CD8-positive, alpha-beta T cell (primary cell): ENCODE measurements at places on chromosomes 6 and 20. TPM values are rescaled to one million over a fixed set of nuclear protein-coding genes. Genes with fewer than 3 reads are reported as not detected.
A peak's percentile ranks its signal among the peaks of the same experiment; 100 is the strongest.

DNA sequence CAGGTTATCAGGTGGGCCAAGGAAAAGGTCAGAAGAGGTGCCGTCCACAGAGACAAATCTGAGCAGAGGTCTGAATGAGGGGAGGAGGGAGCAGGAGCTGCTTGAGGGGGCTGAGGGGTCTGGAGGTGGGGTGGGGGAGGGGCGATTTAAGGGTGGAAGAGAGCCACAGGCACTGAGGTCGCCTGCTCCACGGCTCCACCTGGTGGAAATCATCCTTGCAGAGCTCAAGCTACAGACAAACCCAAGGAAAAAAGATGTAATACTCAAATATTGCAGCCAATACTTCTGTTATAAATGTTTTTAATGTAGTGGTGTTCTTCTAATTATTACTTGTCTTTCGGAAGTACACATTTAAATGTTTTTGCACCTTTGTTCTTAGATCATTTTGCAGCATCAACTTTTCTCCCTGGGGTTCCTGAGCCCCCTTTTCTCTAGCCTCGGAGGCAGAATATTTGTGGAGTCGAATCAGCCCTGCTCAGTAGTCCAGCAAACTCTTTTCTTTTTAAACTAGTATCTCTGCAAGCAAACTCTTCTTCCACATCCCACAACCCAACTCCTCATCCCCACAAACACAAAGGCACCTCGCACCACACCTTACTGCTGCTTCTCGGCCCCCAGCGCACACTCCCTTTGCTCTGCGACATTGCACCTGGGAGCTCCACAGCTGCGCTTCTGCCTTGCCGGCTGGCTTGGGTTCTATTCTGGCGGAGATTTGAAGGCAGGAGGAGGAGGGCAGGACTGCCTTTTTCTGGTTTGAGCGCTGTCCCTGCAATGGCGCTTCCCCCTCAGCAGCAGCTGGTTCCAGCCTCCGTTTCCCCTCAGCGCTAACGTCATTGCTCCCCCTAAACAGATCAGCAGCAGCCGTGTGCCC is 51.0 kb upstream of the TFAP2A start:
- DNase-seq, result peak; percentile 18

DNA sequence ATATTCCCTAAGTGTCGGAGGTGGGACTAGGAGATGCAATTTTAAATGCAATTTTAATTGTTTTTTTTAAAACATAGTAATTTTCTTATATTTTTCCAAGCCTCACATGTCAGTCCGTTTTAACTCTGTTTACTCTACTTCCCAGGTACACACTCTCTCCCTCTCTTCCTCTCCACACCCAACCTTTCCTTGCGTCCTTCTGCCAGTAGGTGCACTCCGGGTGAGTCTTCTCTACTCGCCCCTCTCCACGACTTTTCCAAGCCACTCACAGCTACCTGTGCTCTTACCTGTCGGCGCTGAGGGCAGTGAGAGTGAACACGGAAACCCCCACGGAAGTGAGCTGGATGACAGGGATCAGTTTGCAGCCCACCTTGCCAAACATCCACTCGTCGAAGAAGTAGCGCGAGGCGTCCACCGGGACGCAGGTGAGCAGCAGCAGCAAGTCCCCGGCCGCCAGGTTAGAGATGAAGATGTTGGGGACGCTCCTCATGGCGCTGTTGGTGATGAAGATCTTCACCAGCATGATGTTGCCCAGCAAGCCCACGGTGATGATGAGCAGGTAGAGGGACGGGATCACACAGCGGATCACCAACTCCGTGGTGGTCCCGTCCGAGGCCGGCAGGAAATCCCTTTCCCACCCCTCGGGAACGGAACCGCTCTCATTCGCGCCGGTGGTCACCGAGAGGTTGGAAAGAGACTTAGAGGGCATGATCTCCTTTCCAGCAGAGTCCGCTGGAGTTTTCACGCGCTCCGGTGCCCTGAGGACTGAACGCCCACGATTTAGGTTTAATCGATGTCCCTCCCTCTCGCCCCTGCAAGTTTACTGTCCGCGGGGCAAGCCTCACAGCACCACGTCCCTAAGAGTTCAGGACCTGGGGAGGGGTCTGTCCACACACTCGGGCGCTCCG is 44.5 kb upstream of the GJE1 start:
- no peak for DNase-seq

DNA sequence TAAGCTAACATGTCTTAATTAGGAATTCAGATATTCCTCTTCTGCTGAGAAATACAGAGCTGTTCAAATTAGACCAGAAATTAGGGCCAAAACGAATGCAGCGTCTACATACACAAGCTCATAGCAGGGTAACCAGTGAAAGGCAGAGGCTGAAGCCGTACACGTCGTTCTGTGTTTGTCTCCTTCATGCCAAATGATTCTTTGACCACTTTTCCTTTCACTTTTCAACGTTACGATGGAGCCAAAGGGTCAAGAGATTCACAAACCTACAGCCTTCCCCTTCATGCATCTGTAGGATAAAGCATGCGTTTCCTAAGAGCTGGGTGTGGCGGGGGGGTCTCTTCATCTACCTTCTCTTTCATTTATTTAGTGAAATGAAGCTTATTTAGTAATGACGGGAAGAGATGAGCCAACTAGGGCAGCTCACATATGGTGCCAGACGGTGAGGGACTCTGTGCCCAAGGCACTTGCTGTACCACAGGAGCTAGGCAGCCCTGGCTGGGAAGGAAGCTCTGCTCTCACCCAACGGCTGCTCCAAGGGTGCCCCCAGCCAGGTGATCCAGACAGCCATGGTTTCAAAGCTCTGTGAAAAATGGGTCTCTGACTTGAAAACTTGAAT is 178.0 kb downstream of the ATXN1 start:
- DNase-seq, result no peak

GRCh38 chr6:130020073-130020906 is 1.9 kb downstream of the L3MBTL3 start:
- DNase-seq, result peak; percentile 38

DNA sequence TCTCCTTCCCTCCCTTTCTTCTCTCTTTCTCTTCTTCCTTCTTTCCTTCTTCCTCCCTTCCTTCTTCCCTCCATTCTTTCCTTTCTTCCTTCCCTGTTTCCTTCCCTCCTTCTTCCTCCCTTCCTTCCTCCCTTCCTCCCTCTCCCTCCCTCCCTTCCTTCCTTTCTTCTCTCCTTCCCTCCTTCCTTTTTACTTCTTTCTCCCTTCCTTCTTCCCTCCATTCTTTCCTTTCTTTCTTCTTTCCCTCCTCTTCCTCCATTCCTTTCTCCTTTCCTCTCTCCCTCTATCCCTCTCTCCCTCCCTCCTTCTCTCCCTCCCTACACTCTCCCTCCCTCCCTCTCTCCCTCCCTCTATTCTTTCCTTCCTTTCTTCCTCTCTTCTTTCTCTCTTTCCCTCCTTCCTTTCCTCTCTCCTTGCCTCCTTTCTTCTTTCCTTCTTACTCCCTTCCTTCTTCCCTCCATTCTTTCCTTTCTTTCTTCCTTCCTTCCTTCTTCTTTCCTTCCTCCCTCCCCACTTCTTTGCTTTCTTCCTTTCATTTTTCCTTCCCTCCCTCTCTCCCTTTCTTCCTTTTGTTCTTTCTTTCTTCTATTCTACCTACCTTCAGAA is 200.4 kb upstream of the SSTR4 start:
- no peak for DNase-seq

DNA sequence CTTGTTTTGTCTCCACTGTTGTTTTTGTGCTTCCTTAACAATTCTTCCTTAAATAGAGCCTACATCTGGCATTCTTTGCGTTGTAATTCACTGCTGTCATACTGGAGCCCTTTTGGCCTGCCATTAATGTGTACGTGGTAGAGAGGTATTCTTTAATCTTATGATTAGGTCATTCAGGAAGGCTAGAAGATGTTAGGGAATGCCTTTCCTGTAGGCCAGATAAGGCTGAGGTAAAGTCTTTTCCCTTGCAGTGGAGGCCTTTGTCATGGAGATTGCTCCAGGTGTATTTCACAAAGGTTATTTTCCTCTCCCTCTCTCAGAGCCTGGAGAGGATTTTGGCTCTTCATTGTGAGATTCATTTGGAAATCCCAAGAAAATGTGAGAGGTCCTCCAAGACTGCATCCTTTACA is 146.9 kb downstream of the FUT9 start:
- DNase-seq, result no peak

GRCh38 chr6:162712694-162713093 is 14.9 kb downstream of the PRKN start:
- no peak for DNase-seq

The STMND1 gene
- total RNA-seq, result not detected

- no peak for DNase-seq
Observed at GRCh38 chr6:43999628-44000027, 127.6 kb downstream of the MRPL14 start.

DNA sequence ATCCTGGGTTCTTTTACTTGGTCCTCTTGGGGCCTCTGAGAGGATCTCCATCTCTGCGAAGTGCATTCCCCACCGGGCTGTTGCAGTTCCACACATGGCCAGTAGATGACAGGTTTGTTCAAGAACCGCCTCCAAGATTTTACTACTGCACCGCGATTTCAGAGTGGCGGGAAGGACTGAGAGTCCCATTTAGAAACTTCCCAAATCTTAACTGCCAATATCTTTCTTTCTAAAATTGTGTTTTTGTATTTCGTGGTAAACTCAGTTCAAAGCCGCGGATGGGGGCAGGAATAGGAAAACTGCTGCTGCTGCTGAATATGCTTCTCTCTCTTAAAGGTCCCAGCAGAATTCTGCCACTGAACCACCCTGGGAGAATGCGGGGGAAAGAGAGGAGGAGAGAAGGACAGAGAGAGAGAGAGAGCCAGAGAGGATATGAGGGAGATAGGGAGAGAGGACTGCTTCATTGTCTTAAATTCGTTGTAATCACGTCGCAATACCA is 8.6 kb upstream of the BTNL2 start:
- DNase-seq, result peak; percentile 79

DNA sequence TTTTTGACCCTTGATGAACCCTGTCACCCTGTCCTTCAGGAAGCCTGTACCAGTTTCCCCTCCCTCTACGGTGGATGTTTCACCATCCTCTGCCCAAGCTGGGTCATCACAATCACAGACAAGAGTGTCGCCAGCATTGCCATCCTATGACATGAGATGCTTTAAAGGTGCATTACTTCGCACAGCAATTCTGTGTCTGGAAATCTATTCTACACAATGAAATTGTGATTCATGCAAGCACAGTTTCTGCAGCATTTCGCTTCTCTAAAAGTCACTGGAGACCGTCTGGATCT is 2.5 kb upstream of the ULBP2 start:
- no peak for DNase-seq

DNA sequence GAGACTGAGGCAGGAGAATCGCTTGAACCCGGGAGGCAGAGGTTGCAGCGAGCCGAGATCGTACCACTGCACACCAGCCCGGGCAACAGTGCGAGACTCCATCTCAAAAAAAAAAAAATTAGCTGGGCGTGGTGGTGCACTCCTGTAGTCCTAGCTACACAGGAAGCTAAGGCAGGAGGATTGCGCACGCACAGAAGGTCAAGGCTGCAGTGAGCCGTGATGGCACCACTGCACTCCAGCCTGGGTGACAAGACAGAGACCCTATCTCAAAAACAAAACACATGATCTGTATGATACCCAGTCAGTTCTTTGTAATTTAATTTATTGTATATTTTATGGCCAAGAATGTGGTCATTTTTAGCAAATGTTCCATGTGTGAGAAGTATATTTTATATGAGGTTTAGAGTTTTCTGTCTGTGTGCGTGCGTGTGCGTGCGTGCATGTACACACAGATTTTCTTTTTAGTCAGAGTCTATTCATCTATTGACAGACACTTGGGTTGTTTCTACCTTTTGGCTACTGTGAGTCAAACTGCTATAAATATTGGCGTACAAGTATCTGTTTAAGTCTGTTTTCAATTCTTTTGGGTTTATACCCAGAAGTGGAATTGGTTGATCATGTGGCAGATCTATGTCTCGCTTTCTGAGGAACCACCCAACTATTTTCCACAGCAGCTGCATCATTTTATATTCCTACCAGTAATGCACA is 22.2 kb upstream of the MYL9 start:
- no peak for DNase-seq

- DNase-seq, result no peak
Observed at GRCh38 chr6:38646166-38646878, 6.6 kb upstream of the BTBD9 start.

The GINS1 gene
- 0.30 TPM for total RNA-seq

DNA sequence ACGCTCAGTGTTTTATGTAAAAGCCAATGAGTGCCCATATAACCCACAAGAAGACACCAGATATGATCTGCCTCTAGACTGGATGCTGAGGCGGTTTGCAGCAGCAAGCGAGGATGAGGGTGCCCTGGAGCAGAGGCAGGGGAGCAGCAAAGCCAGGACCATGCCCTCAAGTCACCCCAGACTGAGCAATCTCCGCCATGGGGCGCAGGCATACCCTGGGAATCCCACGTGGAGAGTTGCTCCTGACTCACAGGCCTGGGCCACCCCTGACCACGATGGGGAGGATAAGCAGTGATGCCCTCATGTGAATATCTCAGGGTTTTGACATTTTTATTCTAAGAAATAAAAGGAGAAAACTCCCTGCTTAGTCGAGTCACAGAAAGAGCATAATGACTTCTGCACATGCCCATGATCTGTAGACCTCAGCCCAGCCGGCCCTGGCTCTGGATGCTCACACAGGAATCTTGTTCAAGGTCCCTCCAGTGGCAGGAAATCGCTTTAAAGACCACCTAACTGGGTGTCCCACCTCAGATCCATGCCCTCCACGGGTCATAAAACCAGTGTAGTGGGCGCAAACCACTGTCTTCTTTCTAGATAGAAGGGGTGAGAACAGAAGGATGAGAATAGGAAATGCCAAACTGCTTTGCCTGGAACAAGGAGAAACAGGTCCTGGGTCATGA is 138.3 kb upstream of the SNX9 start:
- no peak for DNase-seq

The POPDC3 gene
- not detected for total RNA-seq

GRCh38 chr6:13550656-13551055 is 23.7 kb upstream of the SIRT5 start:
- DNase-seq, result no peak

GRCh38 chr20:33866398-33867100 is 55.4 kb downstream of the CHMP4B start:
- DNase-seq, result no peak

The APOM gene
- total RNA-seq, result 5.7 TPM

DNA sequence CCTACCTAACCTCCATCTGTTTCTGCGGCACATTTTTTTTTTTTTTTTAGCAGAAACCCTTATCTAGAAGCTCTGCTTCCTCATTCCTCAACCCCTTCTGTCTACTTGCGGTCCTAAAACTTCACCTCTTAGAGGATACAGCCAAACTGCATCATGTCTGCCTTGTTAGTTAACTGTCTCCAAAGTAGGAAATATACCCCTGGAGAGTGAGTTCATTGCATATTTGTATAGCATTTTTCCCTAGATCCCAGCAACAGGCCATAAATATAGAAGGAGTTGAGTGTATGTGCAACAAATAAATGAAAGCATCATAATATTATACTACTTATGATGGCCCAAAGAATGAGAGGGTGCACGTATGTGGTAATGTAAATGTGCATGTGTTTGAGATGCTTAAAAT is 1288.6 kb upstream of the GJE1 start:
- DNase-seq, result no peak

DNA sequence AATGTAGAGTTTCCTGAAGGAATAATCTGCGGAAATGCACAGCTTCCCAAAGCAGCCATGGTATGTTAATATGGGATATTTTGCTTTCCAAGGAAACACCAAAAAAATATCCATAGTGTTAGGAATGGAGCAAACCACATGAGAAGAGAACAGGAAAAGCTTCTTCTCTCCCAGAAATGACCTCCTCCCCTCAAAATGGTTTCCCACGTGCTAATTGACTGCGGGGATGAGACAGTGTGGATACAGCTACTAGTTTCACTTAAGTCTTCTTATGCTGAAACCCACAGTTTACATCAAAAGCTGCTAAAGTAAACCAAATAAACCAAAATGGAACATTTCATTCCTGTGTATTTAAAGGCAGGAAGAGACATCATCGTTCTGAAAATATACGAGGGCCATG is 69.4 kb downstream of the FYN start:
- DNase-seq, result no peak

- no peak for DNase-seq
Observed at GRCh38 chr20:11387189-11387754, 530.4 kb upstream of the BTBD3 start.
